Activated CD8-positive, alpha-beta memory T cell treated with anti-CD3 and anti-CD28 coated beads, Interleukin-2, amount 50 U/mL, for 4 hours (primary cell): ENCODE measurements at places on chromosomes 12 and 14.

GRCh38 chr14:101286271-101287018 is 274.9 kb upstream of the DIO3 start:
- no peak for DNase-seq

GRCh38 chr12:129937426-129937825 is 33.6 kb upstream of the TMEM132D start:
- DNase-seq = no peak

GRCh38 chr12:120599672-120600552 is 18.7 kb upstream of the POP5 start:
- no peak for DNase-seq

- DNase-seq = peak; percentile 23
These were observed 122.9 kb upstream of the TMEM132D start for GRCh38 chr12:130026608-130027176.

DNA sequence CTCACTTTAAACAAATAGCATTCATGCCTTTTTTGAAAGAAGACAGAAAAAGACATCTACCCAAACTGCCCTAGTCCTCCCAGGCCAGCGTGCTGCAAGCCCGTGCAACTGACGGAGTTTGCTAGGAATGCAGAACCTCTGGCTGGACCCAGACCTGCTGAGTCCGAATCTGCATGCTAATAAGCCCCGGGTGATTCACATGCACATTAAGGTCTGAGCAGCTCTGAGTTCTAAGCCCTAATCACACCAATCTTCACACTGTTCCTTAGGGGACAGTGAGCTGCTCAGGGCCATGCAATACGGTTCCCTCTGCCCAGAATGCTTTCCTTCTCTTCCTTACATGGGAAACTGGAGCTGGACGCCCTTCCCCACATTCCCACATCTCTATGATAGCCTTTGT is 25.2 kb downstream of the HAL start:
- no peak for DNase-seq

DNA sequence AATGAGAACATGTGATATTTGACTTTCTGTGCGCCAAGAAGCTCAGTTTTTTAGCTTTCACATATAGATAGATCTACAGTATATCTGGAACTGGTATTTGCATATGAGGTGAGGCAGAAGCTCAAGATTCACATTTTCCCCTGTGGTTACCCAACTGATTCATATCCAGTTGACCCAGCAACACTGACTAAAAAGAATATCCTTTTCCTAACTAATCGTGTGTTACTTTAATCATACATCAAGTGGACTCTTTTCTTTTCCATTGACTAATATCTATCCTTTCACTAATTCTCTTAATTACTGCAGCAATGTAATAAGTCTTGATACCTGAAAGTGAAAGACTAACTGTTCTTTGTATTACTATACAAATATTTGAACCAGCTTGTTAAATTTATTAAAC is 236.1 kb downstream of the AEBP2 start:
- DNase-seq = no peak

- DNase-seq = no peak
These were observed 257.0 kb downstream of the ADGRD1 start for GRCh38 chr12:131210506-131211339.

DNA sequence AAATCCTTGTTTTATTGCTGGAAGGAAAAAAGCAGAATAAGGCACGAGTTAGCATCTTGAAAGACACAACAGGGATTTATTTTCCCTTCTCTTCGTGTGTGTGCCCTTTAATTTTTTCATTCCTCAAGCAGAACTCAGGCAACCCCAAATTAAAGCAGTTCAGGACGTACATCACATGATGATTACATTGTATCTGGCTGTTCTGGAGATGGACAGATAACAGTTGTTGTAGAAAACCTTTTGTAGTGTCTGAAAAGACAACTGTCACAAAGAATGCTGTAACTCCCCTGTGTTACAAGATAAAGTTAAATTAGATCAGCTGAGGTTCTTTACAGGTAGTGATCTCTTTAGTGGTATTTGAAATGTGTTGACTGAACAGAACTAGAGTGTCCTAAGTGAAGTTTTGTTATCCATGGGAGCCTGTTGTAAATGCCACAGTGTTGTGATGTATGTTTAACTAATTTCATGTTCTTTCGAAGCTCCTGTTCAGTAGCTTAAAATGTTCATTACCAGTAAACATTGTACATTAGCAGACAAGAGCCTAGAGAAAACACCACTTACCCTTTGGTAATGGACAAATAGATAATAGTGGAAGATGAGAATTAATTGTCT is 58.5 kb downstream of the TMTC2 start:
- no peak for DNase-seq
